Stimulated activated CD4-positive, alpha-beta T cell treated with anti-CD3 and anti-CD28 coated beads, Interleukin-1b, Interleukin-23, amount 100 ng/mL, for 24 hours (primary cell): ENCODE measurements at places on chromosomes 5 and 9.

GRCh38 chr9:4022435-4023067 is 277.3 kb downstream of the GLIS3 start:
- no peak for DNase-seq

GRCh38 chr5:176748967-176749935 is 61.1 kb upstream of the UNC5A start:
- no peak for DNase-seq

- no peak for DNase-seq
Measured at GRCh38 chr5:59300930-59301329, 592.6 kb downstream of the PDE4D start.

DNA sequence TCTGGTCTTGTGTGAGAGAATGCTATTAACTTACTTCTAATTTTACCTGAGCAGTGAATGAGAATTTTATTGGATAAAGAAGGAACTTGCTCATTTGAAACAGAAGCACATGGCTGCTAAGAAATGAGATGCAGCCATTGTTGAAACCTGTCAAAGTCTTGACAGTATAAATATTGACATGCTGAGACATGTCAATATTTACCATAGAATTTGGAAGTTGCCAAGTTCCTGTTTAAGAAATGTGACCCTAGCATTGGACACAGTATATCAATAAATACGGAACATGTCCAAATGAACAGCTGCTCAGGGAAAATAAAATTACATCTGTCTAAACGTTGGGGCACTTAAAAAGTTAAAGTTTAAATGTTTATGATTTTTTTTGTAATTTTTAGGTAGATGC is 7.8 kb downstream of the XRCC4 start:
- no peak for DNase-seq

DNA sequence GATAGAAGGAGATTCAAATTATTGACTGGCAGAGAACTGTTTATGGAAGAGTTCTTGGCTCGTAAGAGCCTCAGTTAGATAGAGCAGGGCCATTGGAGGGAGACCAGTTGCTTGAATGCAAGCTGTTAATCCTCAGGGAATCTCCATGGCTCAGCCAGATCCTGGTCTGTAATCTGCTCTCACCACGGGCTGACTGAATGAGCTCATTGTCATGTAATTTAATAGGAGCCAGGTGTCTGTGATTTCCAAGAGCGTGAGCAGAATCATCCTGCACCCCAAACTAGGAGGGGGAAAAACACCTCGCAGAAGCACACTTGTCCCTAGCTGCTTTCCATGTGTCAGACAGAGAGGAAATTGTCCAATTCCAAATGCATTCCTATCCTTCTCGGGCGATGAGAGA is 19.1 kb upstream of the KCNMB1 start:
- no peak for DNase-seq

GRCh38 chr5:73958037-73958436 is 332.0 kb downstream of the ARHGEF28 start:
- no peak for DNase-seq

DNA sequence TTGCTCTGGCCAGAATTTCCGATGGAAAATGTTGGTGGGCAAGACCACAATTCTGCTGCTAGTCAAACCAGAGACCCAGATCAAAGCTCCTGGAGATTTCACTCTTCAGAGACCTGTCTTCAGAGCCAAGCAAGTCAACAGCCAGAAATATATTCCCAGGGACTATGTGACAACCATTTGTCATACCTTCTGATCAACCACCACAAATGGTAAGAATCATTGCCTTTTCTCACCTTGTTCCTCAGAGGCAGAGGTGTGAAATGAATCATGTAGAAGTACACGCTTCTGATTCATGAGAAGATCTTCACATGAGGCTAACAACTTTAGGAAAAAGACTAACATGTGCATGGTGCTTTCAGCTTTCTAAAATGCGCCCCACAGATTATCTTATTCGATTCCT is 53.5 kb downstream of the SUSD1 start:
- no peak for DNase-seq
